Bone marrow (tissue), 2 donors: ENCODE measurements at places on chromosomes 2 and 18.

- no peak for DNase-seq
Measured at GRCh38 chr18:26159353-26159752, 25.7 kb downstream of the PSMA8 start.

DNA sequence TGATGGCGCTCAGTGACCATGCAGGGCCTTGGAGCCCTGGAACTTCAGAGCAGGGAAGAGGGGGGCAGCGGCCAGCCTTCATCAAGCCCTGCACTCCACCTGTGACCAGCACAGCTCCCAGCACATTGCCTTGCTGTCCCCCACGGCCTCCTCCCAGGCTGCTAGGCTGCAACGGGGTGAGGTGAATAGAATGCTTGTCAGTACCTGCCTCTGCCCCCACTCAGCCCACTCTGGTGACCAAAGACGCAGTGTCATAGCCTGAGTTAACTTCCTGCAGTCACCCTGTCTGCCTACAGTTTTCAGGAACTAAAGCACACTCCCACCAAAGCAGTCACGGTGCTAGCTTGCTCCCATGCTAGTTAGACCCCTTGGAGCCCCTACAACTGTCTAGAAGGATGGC, 72.1 kb downstream of the STPG4 start:
- no peak for DNase-seq

DNA sequence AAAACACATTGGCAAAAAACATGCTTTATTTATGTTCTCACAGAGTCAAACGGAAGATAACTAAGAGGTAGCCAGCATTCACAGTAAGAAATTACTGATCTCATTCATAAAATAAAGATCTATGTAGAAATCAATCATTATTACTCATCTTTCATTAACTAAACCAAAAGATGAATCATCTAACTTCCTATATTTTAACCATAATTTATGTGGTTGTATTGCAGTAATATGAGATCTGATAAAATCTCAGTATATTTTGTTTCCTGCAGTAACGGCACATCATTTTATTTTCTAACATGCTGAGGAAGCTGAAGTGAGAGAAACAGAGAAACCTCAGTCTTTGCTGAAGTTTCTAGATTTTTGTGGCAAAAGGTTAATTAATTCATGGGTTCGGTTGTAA, 375.8 kb downstream of the GALNT13 start:
- no peak for DNase-seq

GRCh38 chr18:52700116-52700515, 360.1 kb downstream of the DCC start:
- no peak for DNase-seq

DNA sequence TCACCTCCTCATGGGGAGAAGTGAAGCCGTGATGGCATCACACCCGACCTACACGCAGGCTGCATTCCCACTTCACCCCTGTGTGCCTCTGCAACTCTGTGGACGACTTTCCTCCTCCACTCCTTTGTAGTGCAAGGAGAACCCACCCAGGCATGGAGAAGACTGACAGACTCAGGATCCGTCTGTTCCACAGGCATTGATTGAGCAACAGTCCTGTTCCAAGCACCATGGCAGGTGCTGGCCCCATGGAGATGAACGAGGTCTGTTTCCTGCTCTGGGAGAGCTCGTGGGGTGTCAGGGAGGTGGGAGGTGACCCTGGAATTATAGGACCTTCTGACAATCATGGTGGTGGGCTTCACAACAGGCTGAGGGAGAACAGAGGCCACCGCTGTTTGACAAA, 284.7 kb upstream of the HDAC4 start:
- no peak for DNase-seq

- no peak for DNase-seq
Measured at GRCh38 chr2:77604953-77605929, 83.1 kb upstream of the LRRTM4 start.

- no peak for DNase-seq
Measured at GRCh38 chr18:42850174-42851083, 265.1 kb downstream of the RIT2 start.

DNA sequence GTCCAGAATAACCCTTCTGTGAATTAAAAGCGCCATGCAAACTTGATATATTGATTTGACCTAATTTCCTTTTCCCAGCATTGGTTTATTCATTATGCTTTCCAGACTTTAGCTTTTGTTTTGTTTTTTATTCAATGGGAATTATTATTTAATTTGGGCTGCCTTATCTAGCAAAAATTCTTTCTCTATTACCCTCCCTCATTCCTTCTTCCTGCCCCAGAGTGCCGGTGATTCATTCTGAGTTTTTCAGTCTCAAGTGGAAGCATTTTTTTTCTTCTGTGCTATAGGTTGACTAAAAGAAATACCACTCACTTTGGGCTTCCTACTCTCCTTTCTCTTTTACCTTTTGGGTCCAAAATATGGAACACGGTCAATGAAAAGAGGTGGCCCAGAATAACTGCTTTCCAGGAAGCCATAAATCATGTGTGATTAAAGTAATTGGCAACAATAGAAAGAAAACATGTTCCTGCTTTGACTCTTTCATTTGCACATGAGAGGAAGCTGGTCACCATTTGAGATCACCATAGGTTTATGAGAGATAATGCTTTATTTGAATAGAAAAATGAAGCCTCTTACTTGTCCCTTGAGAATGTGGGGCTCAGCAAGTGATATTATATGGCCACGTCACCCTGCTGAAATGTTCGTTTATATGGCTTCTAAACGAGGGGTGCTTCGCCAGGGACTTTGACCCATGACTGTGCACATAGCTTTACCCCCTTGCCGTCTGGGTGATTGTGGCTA, 422.8 kb upstream of the ZEB2 start:
- no peak for DNase-seq

DNA sequence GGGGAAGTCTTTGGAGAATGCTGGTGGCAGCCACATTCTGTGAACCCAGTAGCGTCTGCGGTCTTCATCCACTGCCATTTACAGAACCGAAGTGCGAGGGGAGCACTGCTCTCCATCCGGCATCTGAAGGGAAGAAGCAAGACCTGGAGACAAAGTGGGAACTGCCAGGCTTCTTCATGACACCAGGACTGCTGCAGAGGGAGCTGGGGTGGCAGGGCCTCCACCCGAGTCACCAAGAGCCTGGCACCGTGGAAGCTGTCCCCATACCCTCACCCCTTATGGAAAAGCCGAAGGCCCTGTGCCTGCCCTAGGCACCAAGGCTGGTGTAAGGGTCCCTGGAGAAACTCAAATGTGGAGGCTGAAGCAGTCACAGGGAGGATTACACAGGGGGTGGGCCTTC, 79.8 kb downstream of the CIB4 start:
- no peak for DNase-seq

DNA sequence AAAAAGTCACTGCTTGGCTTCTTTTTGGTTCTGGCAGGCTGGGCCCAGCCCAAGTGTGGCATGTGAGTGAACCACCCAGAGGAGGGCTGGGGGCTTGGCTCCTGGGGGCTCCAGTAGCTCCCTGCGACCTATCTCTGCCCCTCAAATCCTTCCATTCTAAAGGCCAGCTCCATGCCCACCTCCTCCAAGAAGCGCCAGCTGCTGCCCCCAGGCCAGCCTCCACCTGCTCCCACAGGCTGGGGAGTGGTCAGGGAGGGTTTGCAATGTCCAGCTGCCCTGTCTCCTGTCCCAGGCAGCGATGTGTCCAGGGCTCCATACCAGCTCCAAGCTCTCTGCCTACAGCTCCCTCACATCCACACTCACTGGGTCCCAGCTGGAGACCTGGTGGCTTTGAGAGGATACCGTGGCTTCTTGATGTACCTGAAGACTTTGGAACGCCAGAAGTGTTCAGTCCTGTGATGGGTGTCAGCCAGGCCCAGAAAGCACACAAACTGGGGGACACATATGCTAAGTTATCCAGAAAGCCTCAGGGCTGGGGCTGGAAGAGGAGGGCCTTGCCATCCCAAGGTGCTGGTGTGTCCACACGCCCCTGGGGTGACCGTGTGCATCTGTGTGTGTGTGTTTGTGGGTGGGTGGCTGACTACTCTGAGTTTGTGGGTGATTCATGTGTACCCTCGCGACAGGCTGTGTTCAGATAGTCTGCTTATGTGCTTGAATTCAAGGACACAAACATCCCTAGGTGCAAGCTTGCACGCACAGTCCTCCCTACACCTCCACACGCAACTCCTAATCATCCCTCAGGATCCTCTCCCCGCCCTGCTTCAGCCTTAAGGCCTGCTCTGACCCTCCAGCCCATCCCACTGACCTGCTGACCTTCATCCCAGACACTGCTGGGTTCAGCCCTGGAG, 33.4 kb downstream of the ZFP36L2 start:
- no peak for DNase-seq

DNA sequence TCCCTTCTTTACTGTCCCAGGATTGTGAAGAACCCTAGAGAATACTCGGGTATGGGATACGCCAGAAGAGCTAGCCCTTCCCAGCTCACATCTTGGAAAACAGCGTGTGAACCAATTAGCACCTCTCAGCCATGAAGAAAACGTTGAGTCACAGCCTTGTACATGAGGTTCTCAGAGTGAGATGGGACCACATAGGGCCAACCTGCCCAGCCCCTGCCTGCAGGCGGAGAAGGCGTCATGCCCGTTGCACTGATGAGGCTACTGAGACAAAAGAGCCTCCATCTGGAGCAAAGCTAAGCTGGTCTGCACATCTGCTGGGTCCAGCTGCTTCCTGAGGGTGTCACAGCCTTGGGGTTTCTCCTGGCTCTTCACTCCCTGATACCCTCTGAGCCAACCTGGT, 92.2 kb downstream of the LBH start:
- DNase-seq: no peak

DNA sequence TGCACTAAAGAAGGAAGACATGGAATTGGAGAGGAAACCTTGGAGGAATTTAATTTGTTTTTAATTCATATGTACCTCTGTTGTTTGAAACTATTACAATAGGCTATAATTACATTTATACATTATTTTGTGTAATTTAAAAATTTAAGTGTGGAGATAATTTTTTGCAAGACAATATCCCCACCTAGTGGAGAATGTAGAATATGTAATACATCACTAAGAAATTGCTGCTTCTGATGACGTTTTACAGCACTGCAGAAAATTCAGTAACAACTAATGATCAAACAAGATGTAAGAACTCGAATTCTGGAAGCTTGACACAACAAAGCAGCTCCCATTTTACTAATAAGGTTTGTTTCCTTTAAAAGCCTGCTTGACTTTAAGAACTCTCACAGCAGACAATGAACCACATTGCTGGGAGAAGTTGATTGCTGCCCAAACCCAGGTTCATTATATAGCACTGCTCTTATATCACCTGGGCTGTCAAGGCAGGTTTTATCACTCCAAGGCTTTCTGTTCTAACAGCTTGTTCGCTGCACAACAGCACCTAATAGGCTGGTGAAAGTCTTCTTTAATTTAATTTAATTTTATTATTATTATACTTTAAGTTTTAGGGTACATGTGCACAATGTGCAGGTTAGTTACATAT, 53.4 kb downstream of the THADA start:
- DNase-seq: peak; percentile 21

- DNase-seq: no peak
Measured at GRCh38 chr2:120571015-120571728, 164.5 kb upstream of the GLI2 start.

GRCh38 chr18:23828426-23828825, 139.2 kb downstream of the LAMA3 start:
- DNase-seq: peak; percentile 91

DNA sequence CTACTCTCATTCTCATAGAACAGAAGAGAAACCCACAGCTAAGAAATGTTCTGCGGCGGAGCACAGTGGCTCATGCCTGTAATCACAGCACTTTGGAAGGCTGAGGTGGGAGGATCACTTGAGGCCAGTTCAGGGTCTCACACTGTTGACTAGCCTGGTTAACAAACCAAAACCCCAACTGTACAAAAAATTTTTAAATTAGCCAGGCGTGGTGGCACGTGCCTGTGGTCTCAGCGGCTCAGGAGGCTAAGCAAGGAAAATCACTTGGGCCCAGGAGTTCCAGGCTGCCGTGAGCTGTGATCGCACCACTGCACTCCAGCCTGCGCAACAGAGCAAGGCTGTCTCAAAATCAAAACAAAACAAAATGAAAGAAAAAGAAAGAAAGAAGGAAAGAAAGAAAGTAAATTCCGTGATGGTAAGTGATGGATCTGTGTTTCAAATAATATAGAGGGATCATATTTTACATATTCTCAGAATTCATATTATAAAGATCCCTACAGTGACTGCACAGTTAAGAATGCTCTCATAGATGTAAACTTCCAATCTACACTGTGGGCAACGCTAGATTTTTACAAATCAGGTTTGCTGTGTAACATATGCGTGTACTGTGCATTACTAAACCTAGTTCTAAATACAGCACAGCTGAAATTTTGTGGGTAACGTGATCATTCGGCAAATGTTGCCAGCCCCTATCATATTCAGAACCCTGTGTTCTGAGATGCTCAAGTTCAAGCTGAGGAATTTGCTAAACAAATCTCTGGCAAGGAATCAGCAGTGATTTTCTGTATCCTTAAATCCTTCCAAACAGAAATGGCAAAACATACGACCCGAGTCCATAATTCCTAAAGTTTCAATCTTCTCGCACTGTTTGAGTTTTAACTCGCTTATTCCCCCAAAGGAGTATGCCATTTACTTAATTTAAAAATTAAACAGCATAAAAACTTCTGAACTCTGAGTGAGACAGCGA, 1.2 kb upstream of the RAB12 start:
- DNase-seq: no peak

- no peak for DNase-seq
Measured at GRCh38 chr2:203122317-203122986, 107.8 kb downstream of the NBEAL1 start.

GRCh38 chr18:615092-615521, 18.3 kb downstream of the CLUL1 start:
- no peak for DNase-seq

- DNase-seq: no peak
Measured at GRCh38 chr2:219759801-219760200, 132.4 kb downstream of the SLC4A3 start.

DNA sequence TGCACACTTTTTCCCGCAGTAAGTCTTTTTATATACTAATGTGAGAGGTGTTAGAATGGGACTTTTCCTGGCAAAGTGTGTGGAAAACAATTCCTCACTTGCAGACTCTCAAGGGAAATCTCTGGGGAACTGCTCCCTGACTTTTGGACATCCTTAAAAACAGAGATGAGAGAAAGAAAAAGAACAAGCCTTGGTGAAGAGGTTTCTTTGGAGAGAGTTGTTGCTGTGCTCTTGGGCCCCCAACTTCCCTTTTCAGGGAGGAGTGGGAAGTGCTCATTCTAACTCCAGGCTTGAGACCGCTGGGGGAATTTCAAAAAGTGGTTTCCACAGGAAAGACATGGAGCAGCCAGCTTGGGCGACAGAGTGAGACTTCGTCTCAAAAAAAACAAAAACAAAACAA, 142.6 kb upstream of the SPRED2 start:
- DNase-seq: no peak
